Prostate gland (tissue), 2 donors: ENCODE measurements at places on chromosomes 12 and 14. TPM values are rescaled to one million over a fixed set of nuclear protein-coding genes. Genes with fewer than 3 reads are reported as not detected.

DNA sequence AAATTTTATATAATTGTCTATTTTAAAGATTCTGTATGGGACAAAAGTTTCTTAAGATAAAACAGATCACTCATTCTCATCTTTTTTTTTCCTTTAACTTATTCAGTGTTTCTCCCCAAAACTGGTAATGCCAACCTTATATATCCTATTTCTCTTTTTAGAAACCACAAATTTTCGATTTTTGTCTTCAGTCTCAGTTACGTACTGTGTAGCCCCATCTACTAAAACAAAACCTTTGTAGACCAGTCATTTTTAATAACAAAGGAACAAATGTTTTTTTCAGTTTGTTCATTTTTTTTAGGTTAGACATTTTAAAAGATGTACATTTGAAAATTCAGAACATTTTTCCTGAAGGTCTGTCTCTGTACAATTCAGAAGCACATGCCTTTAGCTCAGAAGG is 18.2 kb downstream of the PNMA1 start:
- DNase-seq: no peak

Gene CRIP2
- 86.7 TPM for total RNA-seq

Gene PAPOLA
- 130 TPM for total RNA-seq

GRCh38 chr12:111580737-111581136 is 18.4 kb downstream of the ATXN2 start:
- no peak for DNase-seq
